ENCODE measurements at places on chromosomes 1 and 21.

DNA sequence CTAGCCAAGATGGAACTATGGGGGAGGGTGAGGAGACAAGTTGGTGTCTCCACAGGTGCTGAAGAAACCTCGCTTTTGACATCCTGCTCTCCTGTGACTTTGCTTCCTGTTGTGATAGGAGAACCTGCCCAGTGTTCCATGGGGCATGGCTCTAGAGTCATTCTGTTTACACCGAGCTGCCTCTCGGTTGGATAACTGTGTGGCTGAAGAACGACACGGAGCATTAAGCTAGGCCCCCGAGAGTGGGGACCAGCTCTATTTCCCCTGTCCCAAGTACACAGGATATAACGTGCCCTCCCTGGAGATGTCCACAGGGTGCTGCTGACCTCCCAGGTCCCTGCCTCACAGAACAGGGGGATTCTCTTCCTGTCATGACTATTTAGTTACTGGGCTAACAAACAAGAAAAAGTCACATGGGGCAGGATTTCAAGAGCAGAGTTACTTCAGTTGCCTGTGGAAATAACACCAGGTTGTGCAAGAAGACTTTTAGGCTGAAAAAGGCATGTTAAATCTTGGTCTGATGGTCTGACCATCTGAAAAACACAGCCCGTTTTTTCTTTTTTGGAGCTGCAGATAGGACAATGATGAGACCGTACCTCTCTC lies 29.4 kb upstream of the PPP2R5A start:
- DNase-seq = no peak

DNA sequence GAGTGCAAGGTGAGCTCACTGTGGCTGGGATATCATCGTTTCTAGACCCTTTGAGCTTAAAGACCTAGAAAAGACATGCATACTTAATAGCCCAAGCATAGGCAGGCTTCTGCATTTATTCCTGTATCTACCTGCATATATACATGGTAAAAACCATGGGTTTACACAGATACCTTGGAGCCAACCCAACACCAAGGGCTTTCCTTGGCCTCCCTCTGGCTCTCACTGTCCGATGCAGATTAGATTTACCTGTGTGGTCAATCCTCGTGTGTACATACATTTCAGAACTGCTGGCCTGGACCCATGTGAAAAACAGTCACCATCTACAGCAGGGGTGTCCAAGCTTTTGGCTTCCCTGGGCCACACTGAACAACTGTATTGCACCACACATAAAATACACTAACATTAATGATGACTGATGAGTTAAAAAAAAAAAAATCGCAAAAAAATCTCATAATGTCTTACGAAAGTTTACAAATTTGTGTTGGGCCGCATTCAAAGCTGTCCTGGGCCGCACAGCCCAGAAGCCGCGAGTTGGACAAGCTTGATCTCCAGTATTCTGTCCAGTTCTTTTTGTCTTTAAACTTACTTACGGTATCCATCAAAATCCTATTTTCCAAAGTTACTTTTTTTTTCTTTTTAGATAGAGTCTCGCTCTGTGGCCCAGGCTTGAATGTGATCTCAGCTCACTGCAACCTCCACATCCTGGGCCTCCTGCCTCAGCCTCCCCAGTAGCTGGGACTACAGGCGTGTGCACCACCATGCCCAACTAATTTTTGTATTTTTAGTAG lies 43.5 kb downstream of the WDR4 start:
- no peak for DNase-seq

DNA sequence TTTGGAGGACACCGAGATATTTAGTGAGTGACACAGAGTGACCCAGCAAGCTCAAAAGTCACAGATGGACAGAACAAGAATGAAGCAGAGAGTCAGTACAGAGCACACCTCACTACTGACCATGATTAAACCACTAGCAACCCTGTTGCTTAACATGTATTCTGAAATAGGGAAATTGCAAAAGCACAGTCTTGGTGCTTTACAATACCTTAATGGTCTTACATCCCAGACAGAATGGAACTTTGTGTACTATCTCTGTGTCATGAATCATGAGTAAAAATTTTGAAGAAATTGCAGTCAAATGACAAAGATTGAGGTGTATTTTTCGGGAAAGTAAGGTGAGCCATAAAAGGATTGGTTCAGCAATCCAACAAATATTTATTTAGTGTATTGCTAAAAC lies 2.7 kb upstream of the SAMSN1 start:
- DNase-seq = no peak

GRCh38 chr1:219264561-219264960 lies 90.9 kb downstream of the LYPLAL1 start:
- no peak for DNase-seq

GRCh38 chr1:163361123-163361934 lies 39.6 kb downstream of the NUF2 start:
- DNase-seq = no peak

- DNase-seq = peak; percentile 53
Measured at GRCh38 chr1:154463512-154463990, 38.5 kb upstream of the TDRD10 start.

DNA sequence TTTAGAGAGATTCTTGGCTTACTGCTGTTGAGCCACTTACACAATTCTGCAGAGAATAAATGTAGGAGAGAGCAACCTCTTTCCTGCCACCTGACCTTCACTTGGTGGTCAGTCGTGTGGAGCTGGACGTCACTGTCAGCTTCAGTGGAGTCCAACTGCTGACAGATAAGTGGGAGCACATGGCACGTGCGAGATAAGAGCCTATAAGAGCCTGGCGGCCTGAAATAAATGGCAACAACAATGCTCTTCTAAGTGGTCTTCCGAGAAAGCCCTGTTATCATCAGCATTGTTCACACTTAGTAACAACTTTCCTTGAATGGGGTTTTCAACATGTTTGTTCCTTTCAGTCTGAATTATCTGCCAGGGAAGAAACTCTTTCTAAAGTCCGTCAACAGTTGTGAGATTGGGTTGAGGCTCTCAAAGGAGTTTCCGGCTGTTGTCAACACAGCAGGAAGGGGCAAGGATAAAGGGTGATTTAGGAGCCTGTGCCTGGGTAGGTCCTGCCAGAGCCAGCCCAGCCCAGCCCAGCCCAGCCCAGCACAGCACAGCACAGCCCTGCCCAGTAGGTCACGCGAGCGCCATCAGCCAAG lies 57.2 kb upstream of the RUNX1 start:
- no peak for DNase-seq

GRCh38 chr21:15132781-15133180 lies 68.0 kb upstream of the NRIP1 start:
- no peak for DNase-seq

DNA sequence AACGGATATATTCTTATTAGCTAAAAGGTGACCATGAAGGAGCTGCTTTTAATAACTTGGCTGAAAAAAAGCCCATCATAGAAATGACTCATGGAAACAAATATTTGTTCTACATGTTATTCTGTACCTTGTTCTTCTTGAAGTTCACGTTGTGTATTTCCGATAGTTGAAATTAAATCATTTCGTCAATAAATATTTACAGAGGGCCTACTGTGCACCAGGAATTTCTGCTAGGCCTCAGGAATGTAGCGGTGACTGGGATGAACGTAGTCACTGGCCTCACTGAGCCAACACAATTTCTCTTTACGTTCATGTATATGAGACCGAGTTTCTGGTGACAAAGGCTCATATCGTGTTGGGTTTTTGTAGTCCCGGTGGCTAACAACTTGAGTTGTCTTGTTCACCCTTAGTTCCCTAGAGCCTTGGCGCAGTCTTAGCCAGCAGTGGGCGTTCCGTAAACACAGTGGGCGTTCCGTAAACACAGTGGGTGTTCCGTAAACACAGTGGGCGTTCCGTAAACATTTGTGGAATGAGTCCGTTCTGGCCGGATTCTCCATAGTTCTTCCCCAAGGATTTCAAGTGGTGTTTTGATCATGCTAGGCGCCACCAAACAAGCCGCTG lies 53.2 kb upstream of the VAMP3 start:
- no peak for DNase-seq

DNA sequence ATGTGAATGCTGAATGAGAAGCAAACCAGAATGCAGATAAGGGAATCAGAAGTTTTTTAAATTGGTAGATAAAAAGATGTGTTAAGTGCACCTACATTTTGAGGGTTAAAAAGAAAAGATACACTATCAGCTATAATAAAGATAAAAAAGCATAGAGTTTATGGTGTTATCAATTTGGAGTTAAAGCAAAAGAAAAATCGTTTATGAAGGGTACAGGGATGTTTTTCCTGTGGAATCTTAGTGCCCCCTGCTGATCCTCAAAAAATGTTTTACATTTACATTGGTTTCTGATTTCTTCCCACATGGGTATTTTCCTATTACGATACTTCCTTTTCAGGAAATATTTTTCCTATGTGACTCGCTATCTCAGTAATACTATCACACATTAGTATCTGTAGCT lies 293.5 kb downstream of the MRPL39 start:
- no peak for DNase-seq

DNA sequence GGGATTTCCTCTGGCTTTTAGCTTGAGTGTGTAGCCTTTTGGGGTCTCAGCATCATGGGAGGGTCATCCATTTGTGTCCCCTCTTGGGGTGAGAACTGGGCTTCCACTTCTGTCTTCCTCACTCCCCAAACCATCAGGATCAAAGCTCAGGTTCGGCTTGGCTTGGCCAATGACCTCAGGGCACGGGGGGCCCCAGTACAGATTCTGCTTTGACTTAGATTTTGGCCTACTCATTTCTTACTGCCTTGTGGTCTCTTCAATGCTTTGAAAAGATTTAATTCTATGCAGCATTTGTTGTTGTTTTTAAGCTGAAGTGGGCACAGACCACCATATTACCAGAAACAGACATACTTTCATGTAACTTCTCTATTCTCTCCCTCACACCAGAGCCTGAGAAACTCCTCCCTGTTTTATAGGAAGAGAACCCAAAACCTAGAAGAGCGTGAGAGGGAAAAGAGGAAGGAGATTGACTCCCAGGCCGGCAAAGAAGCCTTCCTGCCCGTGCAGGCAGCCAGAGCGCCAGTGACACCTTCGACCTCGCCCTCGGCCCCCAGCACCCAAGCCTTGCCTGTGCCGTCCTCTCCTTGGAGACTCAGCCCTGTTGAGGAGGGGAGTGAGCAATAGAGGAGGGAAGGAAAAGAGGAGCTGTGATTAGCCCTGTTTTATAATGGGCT lies 1.9 kb upstream of the S100A3 start:
- no peak for DNase-seq

- DNase-seq = no peak
Measured at GRCh38 chr1:18463984-18464664, 16.6 kb upstream of the KLHDC7A start.

DNA sequence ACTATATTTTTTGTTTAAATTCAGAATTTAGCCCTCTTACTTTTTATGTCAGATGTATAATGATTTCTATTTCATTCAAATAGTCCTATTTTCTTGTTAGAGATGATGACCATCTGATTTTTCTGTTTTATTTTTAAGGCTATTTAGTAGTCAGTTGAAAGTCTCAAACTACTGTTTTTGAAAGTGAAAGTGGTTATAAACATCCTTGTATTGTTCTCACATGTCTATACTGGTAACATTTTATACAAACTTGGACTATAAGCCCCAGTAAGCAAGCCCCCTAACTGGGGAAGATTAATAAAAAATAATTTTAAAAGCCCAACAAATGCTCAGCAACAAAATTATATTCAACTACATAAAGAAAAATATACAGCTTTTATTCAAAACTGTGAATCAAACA lies 271.3 kb upstream of the RGS18 start:
- no peak for DNase-seq

- DNase-seq = peak; percentile 88
Measured at GRCh38 chr1:89804642-89805237, 16.1 kb upstream of the LRRC8D start.

DNA sequence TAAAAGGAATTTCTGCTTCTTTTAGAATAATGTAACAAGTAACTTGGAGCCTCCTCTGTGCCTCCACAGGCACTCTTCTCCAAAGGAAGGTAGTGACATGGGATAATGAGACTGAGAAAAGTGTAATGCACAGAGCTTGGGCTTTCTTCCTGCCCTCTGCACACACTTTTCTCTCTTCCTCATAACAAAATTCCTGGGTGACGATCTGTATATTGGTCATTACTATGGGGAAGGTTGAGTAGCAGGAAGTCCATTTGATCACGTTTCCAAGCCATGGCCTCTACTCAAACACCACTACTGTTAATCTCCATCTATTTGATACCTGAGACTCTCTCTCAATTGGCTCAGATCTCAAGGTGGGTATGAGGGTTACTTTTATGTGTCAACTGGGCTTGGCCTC lies 113.9 kb downstream of the GRIK1 start:
- no peak for DNase-seq

GRCh38 chr1:44698138-44698537 lies 23.6 kb downstream of the ARMH1 start:
- DNase-seq = no peak
